Amygdala (tissue), 56 donors: ENCODE measurements at places on chromosomes 16 and 17.

DNA sequence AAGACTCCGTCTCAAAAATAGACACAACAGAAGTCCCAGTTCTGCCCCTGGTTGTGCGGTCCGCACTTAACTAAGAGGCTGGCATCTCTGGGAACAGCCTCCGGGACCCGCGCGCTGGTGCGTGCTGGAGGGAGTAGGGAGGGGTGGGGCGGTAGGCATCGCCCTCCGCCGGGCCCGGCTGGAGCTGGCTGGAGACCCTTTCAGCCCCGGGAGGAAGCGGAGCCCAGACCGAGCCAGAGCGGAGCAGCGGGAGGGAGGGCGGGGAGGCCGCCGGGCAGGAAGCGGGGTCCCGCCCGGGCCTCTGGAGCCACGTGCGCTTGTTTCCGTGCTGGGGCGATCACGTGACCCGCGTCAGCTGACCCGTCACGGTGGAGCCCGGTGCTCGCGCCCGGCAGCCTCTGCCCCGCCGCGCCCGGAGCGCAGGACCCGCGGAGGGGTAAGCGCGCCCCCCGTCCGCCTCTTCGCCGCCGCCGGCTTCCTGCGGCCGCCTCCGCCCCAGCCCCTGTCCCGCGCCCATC lies at the start of gene WDR81:
WDR81 (plus strand) TSS at position 354 of the 518 bp plus-strand sequence. CDS start 256 bp downstream, outside the sequence.
- peak; percentile 69 for DNase-seq

- no peak for DNase-seq
These were observed 9.7 kb downstream of the ZNF19 start for GRCh38 chr16:71479420-71479819.

GRCh38 chr16:75703306-75703705 lies 2.0 kb upstream of the DUXB start:
- no peak for DNase-seq

DNA sequence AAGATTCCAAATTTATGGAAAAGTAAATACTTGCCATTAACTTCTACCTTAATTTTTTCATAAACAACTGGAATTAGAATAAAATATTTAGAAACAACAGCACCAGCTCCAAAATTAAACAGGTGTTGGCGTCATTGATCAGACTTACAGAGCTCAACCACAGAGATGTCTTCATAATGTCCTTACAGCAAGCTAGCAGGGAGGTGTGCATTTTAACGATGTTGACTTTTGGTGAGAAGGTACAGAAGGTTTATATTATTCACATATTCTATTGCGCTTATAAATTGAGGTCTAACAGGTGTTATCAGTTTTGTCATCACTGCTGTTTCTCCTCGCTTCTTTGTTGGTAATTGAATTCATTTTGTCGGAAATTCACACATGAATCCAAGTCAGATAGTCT lies 226.2 kb upstream of the CA10 start:
- DNase-seq, result no peak

- no peak for DNase-seq
These were observed 188.6 kb downstream of the NTN1 start for GRCh38 chr17:9209781-9210370.

DNA sequence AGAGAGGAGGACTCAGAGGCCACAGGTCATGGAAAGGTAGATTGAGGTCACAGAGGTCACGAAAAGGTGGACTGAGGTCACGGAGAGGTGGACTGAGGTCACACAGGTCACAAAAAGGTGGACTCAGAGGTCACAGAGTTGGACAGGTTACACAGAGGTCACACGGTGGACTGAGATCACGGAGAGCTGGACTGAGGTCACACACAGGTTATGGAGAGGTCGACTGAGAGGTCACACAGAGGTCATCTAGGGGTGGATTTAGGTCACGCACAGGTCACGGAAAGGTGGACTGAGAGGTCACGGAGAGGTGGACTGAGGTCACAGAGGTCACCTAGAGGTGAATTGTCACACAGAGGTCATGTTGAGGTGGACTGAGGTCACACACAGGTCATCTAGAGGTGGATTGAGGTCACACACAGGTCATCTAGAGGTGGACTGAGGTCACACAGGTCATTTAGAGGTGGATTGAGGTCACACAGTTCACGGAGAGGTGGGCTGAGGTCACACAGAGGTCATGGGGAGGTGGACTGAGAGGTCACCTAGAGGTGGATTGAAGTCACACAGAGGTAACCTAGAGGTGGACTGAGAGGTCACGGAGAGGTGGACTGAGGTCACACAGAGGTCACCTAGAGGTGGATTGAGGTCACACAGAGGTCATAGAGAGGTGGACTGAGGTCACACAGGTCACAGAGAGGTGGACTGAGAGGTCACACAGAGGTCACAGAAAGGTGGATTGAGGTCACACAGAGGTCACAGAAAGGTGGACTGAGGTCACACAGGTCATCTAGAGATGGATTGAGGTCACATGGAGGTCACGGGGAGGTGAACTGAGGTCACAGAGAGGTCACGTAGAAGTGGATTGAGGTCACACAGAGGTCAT lies 26.7 kb upstream of the JPT2 start:
- no peak for DNase-seq

DNA sequence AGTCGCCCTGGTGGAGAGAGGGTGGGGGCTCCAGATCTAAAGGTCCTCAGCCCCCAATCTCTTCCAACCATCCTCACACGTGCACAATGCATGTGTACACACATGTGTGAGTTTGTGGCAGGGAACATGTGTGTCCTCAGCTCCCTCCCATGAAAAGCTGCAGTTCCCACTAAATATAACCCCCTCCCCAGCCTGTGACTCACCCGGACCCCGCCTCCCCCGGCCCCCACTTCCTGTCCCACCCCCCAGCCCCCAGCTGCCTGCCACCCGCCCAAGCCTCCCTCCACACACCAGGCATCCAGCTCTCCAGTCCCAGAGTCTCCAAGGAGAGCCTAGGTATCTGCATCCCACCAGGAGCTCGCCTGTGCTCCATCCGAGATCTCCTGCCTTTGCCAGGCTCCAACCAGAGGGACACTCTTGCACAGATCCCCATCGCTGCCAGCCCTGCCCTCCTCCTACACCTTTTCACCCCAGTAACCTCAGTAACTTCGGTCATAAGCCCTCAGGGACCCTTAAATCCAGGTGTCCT lies 3.9 kb downstream of the DLG4 start:
- no peak for DNase-seq

GRCh38 chr17:73560661-73561060 lies 83.6 kb downstream of the SDK2 start:
- DNase-seq, result no peak

GRCh38 chr17:34843682-34844081 lies 117.6 kb downstream of the CCT6B start:
- no peak for DNase-seq

DNA sequence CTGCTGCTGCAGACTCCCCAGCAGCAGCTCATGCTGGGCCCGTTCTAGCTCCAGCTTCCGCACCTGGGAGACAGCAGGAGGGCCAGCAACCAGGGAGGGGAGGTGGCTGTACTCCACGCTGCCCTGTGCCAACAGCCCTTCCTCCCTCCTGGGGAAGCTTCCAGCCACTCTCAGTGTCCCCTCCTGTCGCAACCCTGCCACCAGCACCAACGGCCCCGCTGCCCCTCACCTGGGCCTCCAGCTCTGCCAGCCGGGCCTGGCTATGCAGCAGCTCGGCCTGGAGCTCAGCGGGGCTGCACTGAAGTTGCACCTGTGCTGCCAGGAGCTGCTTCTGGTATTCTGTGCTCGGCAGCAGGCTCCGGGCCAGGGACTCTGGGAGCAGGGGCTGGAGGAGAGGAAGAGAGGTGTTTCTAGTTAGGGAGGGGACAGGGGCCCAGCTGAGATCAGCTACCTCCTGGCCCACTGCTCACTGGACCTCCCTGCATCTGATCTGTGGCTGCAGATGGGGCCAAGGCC lies 15.4 kb upstream of the MRPL38 start:
- no peak for DNase-seq

GRCh38 chr17:63930951-63931575 lies 1.1 kb downstream of the CD79B start:
- no peak for DNase-seq

DNA sequence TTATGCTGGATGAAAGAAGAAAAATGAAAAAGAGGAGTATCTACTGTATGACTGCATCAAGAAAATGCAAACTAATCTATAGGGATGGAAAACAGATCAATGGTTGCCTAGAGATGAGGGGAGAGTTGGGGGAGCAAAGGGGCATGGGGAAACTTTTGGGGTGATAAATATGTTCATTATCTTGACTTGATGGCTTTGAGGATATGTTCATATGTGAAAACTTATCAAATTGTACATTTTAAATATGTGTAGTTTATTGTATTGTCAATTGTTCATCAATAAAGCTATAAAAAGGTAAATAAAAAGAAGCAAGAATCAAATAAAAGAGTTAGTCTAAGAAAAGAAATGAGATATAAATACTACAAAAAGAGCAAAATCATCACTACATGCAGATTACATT lies 19.7 kb upstream of the SRCIN1 start:
- no peak for DNase-seq

DNA sequence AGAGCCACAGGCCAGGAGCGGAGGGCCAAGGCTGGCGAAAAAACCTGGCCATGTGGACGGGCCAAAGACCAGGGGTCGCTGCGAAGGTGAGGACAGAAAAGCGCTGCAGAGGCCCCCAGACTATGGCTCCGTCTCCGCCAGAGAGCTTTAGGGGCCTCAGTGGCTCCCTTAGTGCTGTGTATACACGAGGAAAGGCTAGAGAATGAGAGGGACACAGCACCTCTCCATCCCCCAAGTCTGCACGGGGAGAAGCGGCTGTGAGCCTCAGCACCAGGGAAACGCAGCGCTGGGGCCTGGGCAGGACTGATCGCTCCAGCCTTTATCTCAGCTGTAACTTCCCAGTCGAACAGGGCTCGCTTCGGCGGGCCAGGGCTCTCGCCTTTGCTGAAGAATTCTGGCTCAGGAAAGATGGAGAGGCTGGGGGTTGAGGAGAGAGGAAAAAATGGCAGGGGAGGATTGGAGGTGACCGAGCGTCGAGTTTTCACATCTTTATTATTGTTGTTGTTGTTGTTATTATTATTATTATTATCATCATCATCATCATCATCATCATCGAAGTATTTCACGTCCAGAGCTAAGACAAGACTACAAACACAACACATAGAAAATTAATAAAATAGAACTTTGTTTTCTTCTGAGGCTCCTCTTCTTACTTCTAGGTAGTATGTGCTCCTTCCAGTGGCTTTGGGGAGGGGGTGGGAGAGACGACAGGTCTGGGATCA lies 1.9 kb upstream of the HOXB5 start:
- DNase-seq, result no peak

DNA sequence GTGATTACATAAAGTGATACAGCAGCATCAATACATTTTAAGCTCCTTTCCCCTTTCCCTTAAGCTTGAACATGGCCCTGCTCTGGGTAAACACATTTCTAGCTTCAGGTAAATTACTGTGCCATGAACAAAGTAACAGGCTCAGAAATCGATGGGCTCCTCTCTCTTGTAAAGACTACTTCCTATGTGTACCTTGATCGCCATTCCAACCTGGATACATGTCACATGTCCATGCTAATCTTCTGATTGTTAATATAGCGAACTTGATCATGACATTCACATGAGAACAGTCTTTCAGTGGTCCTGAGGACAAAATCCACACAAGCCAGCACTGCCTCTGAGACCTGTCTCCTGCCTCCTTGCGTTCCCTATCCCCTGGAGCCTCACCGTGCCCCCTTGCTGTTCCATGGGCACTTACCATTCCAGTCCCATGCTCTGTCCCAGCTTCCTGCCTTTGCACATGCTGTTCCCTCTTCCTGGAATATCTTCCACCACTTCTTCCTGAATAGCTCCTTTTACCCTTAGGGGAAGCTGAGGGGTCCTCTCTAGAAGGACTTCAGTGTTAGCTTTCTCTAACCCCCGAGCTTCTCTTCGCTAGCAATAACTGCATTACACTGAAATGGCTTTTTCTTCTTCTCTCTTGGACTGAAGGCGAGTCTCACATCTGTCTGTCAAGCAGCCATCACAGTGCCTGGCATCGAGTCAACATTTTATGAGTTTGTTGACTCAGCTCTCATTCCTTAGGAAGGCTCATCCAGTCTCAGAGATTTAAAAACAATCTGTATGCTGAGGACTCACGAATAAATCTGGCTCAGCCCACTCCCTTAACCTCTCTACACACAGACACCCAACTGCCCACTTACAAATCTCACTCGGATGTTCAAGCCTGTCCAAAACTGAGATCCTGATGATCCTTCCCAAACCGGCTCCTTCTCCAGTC lies 93.3 kb downstream of the ASIC2 start:
- DNase-seq, result no peak

GRCh38 chr16:17431968-17432625 lies 38.7 kb downstream of the XYLT1 start:
- DNase-seq, result no peak

DNA sequence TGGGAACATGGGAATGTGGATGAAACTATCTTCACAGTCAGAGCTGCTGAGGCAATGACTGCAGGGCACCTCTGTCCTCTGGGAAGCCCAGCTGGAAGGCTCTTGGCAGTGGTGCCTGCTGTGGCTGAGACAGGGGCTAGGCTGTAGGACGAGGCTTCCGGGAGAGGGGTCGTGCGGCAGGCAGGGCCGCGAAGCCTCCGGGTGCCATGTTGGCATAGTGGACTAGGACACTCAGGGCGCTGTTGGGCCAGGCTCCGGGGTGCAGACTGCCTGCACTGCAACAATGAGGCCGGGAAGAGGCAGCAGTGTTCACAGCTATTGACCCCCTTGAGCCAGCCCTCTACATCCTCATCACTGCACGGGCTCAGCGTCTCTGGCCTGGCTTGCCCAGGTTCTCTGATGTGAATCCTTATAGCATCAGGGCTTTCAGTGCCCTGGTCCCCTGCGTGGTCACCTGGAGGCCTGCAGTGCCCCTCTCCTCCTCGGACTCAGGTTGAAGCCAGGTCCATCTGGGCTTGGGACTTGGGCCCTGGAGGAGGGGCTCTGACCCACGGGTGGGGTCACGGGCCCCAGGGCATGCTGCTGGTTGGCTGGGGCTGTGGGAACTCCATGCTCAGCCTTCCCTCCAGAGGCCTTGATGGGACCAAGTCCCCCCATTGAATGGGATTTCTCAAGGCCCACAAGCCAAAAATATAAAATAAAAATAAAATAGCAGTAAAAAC lies 91.6 kb downstream of the TNFRSF13B start:
- no peak for DNase-seq

DNA sequence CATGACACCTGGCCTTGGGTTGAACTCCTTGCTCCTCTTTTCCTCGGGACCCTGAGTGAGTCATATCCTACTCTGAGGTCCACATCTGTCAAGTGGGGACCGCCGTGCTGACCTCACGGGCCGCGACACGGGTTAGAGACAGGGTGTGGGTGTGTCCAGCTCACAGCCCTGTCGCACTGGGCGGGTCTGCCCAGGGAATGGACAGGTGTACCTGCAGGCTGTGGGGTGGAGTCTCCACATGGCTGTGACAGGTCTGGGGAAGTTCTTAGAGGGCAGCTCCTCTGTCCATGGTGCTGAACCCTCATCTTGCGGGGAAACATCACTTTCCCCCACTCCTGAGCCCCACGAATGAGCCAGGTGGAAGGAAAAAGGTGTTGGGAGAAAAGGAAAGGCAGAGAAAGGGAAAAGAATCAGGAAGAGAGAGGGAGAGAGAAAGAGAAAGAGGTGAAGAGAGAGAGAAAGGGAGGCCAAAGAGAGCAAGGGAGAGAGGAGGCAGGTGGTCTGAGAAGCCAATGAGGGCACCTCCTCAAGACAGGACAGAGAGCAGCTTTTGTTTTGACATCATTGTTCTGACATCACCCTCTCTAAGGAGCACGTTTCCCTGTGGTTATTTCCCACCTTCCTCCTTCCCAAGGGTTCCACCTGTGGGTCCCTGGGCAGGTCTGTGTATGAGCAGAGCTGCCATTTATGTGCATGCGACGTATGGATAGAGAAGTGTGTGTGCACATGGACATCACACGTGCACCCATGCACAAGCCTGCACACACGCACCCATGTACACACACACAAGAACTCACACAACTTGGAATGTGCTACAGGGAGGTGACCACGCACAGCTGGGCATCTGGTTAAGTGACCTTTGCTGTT lies 32.6 kb upstream of the CBFA2T3 start:
- DNase-seq, result no peak
